ENCODE measurements at places on chromosomes 3 and 15.

- no peak for DNase-seq
Observed at GRCh38 chr15:65286069-65286703, 497 bp downstream of the PARP16 start.

DNA sequence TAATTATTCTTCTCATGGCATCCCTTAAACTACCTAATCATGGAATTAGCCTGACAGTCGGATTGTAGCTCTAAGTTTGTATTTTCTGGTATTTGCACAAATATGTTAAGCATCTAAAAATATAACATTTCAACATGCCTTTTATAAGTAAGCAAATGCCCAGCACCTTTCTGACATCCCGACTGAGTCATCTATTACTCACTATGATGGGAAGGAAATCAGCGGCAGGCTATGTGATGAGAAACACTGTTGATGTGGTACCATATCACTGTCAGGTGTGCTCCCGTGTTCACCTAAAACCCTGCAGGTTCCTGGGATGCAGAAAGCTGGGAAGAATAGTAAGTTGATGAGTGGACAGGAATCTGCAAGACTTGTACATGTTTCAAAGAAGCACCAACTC is 367.8 kb upstream of the IL12A start:
- no peak for DNase-seq

- DNase-seq = no peak
Observed at GRCh38 chr15:68809517-68809916, 11.2 kb downstream of the ANP32A start.

DNA sequence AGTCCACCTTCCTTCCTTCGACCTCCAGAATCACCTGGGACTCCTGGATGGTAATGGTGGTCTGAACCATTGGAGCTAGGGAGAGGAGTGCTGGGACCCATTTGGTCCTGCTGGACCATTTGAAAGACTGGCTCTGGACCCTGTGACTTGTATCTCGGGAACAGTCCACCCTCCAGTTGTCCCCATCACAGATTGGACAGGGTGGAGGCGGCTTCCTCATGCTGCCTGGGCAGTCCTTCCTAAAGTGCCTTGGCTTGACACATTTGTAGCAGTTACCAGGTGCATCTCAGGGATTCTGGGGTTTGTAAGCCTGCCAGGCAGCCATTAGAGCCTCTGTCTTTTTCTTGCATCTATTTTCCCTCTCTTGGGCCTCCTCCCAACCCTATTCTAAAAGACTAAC is 758.1 kb downstream of the NAALADL2 start:
- DNase-seq = no peak

DNA sequence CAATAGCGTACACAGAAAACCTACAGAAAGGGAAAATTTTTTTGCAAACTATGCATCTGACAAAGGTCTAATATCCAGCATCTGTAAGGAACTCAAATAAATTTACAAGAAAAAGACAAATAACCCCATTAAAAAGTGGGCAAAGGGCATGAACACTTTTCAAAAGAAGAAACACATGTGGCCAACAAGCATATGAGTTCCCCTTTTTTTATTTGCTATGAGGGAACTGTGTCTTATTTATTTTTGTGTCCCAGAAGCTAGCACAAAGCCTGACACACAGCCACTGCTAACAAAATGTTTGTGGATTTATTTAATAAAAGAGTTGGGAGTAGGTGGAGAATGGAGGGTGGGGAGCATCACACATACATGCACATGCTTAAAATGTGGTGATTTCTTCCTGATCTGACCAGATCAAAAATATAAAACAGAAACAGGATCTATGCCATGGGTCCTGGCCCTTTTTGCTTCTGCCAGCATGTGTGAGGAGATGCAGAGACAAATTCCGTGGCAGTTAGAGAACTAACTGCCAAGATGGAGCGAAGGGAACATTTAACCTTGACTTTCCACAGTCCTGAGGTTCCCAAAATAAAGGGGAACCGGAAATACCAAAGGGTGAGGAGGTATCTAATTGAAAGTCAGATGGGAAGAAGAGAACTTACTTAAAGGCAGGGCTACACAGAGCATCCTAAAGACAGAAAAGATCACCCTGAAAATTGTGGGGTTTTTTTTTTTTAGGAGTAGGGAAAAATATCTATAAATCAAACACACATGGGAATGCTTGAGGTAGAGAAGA is at the start of gene TMEM202:
TMEM202 (plus strand) TSS at position 510 of the 793 bp plus-strand sequence; CDS start at position 532, 22 bp downstream.
- no peak for DNase-seq

DNA sequence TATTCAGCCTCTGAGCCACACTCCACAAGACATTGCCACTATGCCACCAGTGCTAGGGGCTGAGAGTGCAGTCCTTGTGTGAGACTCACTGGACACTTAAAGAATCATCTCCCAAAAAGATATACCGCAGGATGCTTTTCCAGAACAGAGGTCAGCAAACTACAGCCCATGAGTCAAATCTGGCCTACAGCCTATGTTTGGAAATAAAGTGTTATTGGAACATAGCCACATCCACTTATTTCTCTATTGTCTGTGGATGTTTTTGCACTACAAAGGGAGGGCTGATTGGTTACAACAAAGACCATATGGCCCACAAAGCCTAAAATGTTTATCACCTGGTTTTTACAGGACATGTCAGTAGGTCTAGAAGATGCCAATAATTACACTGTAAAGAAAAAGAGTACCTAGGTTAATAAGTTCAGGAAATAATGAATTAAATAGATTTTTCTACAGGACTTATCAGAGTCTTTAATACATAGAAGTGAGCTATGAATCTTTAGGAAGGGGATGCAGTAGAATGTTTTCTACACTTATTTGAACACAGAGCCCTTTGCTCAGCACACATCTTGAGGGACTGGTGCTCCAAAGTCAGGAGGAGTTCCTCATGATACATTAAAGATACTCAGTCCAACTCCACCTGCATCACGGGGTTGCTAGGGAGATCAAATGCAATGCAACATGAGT is 26.3 kb downstream of the SRGAP3 start:
- no peak for DNase-seq

DNA sequence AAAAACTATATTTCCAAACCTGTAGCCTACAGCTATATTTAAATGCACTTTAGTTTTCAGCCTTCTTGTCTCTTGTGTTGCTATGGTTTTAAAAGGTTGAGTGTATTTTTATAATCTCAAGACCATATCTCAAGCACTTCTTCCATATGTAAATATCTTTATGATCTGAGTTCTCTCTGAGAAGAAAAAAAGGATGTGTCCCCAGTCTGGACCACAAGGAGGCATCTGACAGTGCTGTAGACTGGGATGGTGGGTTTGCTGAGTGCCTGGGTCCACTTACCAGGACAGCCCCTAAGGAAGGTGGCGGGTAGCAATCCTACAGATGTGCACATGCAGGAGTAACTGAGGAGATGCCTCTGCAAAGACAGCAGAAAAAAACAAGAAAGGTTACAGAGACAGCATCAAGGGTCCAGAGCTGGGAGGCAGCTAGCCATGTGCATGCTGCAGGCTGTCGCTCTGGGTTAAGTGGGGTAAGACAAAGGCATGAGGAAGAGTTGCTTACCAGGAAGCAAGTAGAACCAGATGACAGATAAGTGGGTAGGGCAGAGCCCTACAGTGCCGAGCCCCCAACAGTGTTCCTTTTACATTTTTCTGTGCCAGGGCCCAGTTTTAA is 70.6 kb upstream of the SNRK start:
- no peak for DNase-seq

DNA sequence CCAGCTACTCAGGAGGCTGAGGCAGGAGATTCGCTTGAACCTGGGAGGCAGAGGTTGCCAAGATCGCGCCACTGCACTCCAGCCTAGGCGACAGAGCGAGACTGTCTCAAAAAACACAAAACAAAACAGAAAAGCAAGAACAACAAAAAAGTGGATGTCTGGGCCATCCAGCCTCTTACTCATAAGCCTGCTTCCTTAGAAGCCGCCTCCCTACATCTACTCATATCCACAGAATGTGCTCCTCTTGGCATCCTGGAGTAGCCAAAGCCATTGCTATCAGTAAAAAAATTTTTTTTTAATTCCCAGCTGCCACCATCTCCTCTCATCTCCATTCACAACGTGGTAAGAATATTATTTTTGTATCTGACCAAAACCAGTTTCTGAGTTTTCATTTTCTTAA is 10.8 kb downstream of the ZSCAN2 start:
- DNase-seq = no peak

- DNase-seq = peak; percentile 71
Observed at GRCh38 chr15:40957581-40958051, 4.3 kb downstream of the CHAC1 start.

DNA sequence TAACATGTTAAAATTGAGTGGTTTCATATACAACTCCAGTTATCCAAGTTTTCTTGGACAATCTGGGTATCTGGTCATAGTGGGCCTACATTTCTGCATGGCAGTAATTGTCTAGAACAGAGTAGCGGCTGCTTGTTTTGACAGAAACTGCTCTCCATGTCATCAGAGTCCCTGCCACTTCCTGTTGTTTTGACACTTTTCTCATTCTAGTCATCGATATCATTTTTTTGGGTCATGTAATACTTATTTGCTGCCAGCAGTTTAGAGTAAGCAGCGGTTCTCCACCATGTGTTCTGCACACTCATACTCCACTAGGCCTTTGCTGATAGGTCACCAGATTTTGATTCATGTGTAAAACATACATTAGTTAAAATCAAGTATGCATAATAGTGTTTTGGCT is 81.5 kb downstream of the SLC25A26 start:
- DNase-seq = no peak

Data from NCI-H1694 (cell line).